ENCODE measurements at places on chromosomes 1 and 21.

DNA sequence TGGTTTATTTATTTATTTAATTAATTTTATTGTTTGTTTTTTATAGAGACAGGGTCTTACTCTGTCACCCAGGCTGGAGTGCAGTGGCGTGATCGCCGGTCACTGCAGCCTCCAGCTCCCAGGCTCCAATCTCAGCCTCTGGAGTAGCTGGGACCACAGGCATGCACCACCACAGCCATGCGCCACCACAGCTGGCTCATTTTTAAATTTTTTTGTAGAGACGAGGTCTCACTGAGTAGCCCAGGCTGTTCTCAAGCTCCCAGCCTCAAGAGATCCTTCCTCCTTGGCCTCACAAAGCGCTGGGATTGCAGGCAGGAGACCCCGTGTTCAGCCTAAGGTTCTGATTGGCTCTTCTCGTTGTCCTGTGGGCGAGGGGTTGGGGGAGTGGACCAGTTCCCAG is 22.1 kb downstream of the UMODL1 start:
- DNase-seq: no peak

DNA sequence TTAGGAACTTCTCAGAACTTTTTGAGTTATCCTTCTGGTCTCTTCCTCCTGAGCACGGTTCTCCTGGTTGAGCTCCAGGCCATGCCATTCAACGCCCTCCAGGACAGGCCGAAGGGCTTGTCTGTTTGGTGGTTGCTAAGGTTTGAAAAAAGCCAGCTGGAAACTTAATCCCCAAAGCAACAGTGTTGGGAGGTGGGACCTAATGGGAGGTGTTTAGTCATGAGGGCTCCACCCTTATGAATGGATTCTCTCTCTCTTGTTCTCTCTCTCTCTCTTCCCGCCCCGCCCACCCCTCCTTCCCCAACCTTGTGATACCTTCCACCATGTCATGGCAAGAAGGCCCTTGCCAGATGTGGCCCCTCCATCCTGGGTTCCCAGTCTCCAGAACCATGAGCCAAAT is 829 bp downstream of the KCNE1 start:
- DNase-seq: no peak

GRCh38 chr1:1616045-1616790 is 918 bp downstream of the MIB2 start:
- DNase-seq: no peak

DNA sequence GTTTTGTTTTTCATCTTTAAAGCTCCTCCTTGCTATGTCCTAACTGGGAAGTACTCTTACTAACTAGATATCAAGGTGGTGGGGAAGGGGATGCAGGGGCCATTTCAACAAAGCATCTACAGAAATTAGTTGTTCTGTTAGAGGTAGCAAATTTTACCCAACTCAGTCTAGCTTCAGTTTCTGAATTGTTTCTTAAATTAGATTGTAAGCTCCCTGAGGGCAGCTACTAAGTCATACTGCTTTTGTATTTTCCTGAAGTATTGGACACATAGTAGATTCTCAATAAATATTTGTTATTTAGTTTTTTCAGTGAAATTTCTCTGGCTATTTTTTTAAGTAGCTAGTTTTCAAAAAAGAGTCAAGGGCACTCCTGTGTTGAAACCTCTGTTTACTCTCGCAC is 1.8 kb downstream of the UBAP2L start:
- DNase-seq: no peak

DNA sequence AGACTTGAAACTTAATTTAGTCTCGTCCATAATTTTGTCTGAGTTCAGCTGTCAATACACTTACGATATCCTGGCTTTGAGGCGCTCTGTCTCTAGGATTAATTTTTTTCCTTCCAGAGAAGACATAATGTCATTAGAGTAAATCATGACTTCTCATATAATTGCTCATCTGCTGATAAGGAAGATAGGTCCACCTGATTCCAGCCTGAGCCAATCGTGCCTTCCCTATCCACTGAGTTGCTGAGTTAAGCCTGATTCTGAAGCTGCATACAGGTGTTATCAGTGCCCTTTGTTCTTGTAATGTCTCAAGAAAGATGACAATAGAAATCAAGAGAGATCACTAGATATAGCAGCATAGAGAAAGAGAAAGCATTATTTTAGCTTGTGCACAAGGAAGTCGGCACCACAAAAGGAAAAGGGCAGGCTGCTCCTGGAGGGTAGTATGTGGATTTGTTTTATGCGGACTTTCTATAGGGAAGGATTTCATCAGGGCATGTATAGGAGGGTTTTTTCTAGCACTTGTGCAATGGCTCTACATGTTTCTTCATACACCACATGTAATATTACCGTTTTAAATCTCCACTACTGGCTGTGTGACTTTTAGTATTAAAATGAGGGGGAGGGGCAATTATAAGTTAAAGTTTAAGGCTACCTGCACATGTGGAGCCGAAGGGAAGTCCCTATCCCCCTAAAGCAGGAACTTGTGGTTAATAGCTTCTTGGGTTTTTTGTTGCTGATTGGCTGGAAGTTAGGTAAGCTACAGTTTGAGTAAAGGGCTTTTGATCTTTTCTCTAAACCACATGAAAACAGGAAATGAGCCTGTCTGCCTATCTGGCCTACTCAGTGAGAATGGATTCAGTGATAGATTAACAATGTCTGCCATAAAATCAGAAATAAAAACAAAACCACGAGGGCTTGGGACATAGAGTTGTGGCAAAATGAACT is 133.4 kb downstream of the PLPPR5 start:
- no peak for DNase-seq

DNA sequence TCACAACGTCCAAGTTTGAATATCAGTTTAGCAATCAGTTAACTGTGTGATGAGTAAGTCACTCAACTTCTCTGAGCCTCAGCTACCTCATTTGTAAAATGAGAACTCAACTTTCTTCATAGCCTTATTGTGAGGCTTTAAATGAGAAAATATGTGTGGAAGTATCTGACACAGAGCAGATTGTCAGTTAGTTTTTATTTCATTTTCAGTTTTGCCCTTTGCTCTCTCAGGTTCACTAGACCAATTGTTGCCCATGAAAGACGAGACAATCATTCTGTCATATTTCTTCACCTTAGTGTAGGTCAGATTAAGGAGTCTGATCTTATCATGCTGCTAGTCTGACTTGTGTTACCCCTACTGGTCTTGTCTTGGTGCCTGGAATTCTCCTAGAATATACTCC is 232.8 kb upstream of the PTBP2 start:
- no peak for DNase-seq

GRCh38 chr1:210596641-210597040 is 267.9 kb downstream of the HHAT start:
- DNase-seq: no peak

DNA sequence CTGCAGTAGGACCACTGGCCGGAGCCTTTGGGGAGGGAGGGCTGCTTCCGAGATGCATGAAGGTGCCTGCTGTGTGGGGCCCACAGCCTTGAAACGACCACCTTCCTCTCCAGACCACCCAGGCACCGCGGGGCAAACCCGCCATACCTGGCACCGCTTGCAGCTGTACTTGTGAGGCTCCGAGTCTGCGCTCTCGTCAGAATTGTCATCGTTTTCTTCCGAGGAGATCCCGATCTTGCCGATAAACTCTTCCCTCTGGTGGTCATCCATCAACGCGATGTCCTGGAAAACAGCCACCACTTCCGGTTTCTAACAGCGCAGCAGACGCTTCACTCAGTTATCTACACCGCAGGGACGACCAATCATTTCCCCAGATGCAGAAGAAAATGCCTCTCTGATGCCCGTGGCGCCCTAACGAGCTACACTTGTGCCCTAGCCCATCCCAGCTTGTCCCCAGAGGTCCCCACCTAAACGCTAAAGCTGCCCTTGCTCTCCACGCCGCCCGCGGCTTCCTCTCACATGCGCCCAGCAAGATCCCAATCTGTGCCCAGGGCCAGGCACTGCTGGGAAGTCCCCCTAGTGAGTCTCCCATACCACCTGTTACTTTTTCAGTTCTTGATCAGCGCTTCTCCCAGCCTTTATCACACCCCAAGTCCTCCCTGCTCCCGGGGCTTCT is 55.0 kb upstream of the RIPK4 start:
- no peak for DNase-seq

- no peak for DNase-seq
These were observed 2.1 kb upstream of the ZC3H12A start for GRCh38 chr1:37472281-37472680.

DNA sequence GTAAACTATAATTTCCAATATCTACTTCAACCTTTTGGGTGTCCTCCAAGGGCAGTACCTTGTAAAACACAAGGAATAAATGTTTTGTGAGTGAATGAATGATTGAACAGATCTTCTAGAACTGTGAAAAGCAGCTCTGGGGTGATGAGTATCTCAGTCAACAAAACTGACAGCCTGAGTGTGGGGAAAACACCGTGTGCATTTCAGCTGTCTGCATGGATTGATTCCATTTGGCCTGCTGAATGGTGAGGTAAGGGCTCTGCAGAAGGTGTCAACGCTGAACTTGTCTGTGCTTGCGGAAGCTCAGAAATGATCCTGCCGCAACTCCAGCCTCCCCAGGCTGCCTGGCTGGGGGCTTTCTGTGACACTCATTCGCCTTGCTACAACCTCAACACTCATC is 7.4 kb upstream of the AGMAT start:
- DNase-seq: no peak

GRCh38 chr1:233565313-233565712 is 48.6 kb upstream of the KCNK1 start:
- DNase-seq: no peak

DNA sequence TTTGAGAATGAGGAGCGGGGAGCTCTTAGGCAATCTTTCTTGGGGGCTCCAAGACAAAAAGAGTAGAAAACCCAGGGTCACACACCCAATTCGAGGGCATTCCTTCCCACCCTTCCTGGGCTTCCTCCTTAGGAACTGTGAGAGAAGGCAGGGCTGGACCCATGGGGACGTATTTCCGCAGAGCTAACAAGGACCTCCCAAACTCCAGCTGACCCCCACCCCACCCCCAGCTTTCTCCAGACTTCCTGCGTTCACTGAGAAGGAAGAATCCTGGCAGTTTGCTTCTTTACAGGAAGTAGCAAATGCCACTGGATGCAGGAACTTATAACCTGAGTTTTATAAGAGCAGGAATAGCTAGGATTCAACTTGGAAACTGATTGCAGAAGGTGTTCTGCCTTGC is 2.7 kb upstream of the LHX9 start:
- no peak for DNase-seq

- DNase-seq: peak; percentile 12
These were observed 1038.9 kb downstream of the BRINP3 start for GRCh38 chr1:189438808-189439207.

All from NCI-H460 (cell line).